AG09319 (cell line): ENCODE measurements at places on chromosomes 16 and 17.

DNA sequence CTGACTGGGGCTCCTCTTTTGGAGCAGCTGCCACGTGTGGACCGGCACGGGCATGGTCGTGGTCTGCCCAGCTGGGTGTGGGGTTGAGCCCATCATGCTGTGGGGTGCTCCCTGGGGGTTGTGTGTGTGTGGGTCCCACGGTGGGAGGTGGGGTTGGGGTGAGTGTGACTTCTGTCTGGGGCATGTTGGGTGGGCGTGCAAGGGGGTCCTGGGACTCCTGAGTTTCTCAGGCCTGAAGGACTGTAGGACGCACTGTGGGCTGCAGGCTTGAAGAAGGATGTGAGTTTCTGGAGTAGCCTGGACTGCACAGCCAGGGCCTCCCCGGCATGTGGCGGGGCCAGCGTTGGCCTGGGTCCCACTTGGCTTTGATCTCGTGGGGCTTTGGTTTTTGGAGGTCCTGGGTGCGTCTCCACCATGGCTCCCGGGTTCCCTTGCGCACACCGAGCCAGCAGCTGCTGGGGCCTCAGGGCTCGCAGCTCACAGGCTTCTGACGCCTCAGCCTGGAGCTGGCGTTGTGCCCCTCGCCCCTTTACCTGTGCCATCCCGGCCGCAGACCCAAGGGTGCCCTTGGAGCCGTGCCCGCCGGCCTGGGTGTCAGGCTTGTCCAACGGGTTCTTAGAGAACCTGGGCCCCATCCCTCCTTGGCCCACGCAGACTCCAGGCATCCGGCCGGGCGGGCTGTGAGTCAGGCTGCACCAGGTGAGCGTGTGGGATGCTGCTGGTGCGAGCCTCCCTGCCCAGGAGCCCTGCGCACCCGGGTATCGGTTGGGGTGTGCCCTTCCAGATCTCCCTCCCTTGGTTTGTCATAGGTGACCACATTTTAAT, 34.4 kb upstream of the ZNF750 start:
- DNase-seq = no peak

- no peak for DNase-seq
Observed at GRCh38 chr16:55184052-55184451, 140.0 kb upstream of the IRX6 start.

DNA sequence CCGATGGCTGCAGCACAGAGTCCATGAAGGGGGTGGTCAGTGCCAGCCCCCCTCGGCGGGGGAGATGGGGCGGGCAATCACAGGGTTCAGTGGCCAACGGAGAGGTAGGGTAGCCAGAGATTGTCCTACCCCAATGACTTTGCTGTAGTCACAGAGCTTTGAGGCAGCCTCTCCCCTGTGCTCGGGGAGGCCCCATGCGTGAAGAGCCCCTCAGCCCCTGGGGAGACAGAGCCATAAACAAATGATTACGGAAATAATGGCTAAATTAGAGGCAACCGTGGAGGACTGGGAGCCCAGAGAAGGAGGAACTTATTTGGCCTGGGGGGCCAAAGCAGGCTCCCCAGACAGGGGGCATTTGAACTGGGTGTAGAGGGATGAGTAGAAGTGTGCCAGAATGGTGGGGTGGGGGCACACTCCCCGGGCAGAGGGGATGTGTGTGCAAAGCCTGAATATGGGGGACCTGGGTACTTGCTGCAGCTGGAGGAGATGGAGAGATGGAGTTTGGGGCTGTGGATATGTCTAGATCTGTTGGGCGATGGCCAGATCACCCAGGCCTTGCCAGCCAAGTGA, 164.8 kb downstream of the CMIP start:
- DNase-seq = no peak

- DNase-seq = no peak
Observed at GRCh38 chr17:4582691-4583090, 1.6 kb upstream of the SMTNL2 start.

DNA sequence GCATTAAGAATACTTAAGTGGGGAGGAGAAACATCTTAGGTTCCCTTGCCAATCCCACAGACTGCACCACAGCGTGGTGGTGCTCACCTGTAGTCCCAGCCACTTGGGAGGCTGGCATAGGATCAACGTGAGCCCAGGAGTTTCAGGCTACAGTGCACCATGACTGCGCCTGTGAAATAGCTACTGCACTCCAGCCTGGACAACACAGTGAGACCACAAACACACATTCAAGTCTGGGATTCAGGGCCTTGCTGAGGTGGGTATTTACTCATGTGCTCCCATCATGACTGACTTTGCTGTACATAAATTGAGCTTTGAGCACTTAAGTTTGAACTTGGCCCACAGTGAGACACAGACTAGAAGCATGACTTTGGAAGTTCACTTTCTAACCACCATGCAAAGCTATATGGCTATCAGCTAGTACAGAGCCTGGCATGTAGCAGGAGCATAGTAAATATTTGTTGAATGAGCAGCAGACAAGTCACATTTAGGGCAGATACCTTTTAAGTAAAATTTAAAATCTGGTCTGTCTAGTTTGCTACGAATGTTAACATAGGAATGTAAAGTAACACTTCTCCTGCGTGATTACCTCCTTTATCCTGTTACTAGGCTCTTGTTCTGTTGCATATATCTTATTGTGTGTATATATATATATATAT, 33.5 kb downstream of the CEP95 start:
- DNase-seq = no peak

DNA sequence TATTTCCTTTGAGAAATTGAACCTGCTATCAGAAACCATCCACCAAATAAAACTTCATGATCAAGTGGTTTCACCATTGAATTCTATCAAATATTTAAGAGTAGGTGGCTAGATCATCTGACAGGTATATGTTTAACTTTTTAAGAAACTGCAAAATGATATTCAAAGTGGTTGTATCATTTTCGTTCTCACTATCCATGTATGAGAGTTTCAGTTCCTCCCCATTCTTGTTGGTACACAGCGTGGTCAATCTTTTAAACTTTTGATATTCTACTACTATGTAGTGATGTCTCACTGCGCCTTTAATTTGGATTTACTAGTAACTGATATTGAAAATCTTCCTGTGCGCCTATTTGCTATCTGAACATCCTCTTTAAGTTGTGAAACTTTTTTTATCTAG, 163.7 kb downstream of the CYB561 start:
- no peak for DNase-seq

DNA sequence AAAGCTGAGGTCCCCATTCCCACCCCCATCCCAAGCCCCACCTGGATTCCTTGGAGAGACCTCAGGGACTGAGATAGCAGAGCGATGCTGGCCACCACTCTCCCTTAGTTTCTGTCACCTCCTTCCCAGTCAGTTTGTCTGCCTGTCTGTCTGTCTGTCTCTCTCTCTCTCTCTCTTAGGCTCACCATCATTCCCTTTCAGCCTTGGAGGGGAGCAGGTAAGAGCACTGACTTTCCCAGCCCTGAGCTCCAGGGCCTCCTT, 5.9 kb downstream of the CD300LB start:
- DNase-seq = no peak

DNA sequence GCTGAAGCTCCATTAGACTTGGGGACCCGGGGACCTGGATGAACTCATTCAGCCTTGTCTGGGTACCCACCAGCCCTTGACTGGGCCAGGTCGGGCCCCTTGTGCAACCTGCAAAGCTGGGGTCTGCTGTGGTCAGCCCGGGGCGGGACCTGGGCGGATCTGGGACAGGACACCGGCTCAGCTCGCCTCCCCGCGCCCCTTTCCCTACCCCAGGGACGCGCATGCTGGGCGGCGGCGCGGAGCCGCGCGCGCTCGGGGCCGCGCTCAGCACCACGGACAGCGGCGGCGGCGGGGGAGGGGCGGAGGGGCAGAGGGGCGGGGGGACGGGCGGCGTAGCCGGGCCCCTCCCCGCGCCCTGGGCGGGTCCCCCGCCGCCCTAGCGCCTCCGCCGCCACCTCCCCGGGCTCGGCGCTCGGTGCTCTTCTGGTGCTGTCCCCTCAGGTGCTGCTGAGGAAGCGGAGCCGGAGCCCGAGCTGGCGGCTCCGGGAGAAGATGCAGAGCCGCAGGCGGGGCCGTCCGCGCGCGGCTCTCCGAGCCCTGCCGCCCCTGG, 7.4 kb downstream of the ACD start:
- DNase-seq = no peak

DNA sequence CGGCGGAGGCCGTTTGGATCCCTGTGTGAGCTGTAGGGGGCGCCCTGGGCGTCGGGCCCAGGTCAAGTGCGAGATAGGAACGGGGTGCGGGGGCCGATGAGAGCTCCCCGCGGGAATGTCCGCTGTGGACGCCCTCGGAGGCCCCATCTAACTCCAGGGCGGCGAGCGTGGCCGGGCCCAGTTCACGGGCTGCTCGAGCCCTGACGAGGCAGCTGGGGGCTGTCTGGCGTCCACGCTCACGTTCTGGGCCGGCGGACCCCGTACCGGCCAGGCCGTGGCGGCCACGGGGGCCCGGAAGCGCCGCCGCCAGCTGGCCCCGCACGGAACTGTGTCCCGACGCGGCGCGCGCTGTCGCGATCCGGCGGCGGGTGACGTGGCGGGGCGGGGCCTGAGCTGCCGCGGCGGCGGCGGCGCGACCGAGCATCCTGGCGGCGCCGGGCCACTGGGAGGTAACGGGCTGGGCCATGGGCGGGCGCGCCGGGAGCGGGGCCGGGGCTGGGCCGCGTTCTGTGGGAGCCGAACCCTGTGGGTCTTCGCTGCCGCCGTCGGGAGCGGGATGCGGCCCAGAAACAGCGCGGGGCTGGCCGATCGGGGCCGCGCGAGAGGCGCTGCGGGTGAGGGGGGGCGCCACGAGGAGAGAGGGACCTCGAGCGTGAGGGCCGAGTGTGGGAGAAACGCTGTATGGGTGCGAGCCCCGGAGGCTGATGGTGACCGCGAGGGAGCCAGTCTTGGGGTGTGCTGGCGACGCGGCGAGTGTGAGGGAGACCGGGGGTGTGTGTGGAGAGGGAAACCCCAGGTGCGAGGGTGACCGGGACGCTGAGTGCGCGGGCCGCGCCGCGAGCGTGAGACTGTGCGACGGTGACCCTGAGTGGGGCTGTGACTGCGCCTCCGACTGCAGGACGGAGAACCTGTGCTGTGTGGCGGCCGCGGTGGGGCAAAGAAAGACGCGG, at the start of gene SLC7A6:
TSS of gene SLC7A6 (plus strand) at position 399 of the 950 bp plus-strand sequence. CDS start 10,201 bp downstream, outside the sequence.
- DNase-seq = no peak

DNA sequence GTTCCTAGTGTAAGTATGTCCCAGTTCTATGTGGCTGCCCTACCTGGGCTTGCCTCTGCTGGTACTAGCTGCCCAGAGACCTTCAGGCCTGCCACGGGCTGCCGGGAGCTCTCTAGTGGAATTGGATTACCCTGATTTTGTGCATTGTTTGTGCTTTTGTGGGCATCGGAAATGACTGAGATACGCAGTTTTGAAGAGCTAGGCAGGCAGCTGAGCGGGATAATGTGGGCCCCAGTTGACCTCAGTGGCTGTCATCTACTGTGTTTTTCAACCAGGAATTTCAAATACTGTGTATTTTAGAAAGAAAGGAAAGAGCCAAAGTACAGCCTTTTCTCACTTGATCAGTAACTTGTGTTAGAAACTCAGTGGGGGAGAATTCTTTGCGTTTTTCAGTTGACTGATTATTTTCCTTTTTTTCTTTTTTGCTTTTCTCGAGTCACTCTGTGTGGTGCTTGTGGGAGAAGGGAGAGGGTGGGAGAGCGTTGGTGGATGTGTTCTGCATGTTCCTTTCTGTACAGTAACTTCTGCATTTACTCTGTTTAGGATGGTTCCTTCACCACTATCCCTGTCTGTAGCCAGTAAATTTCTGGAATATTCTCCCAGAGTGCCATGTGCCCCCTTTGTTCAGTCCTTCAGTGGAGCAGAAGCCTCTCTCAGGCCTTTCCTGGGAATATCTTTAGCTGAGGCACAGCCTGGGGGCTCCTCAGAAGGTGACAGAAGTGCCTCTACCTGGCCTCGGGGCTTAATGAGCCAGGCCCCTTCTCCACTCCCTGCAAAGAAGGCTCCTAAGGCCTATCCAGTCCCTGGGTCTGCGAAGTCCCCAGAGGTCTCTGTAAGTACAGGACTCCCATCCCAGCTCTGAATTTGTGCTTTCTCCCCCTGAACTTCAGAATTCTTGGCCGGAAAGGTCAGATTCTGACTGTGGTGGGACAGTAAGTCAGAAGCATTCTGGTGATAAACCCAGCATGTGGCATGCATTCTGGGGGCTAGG, 15.0 kb upstream of the SLC12A3 start:
- DNase-seq = no peak

GRCh38 chr17:48247038-48247437, 139.5 kb downstream of the SNX11 start:
- no peak for DNase-seq

- no peak for DNase-seq
Observed at GRCh38 chr16:58515871-58516767, 802 bp downstream of the SETD6 start.

GRCh38 chr16:51019617-51020016, 131.5 kb downstream of the SALL1 start:
- DNase-seq = no peak

DNA sequence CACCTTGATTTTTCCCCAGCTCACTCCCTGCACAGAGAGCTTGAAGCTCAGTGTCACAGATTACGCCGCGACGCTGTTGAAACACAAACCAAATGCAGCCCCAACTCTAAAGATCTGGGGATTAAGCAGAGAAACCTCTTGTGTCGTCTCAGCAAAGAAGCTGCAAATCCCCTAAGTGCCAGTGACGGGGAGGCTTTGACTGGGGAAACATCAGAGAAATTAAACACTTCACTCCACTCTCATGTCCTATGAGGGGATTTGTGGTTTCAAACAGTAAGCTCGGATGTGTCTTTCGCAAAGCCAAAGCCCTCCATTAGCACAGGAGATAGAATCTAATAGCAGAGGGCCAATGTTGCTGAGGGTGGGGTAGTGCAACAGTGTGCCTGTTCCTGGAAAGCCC, 233.7 kb downstream of the HS3ST4 start:
- DNase-seq = no peak

GRCh38 chr17:8927395-8927794, 38.1 kb downstream of the PIK3R5 start:
- no peak for DNase-seq

DNA sequence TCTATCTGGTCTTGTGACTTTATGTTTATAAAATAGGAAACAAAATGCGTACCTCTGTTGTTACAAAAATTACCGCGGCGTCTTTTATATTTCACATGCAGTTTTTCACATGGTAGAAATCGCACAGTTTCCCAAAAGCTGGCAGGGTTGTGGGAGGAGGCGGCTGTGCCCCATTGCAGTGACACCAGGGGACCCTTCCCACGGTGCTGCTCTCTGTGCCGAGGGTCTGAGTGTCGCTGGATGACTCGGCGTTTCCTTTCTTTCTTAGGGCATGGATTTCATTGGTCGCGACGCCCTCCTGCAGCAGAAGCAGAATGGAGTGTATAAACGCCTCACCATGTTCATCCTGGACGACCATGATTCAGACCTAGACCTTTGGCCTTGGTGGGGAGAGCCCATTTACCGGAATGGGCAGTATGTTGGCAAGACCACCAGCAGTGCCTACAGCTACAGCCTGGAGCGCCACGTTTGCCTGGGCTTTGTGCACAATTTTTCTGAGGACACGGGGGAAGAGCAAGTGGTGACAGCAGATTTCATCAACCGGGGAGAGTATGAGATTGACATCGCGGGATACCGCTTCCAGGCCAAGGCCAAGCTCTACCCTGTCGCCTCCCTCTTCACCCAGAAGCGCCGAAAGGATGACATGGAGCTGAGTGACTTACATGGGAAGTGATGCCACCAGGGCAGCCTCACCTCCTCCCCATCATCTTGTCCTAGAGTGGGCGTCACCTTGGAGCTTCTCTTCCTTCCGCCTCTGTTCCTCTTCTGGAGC, 17.2 kb upstream of the CLEC18C start:
- no peak for DNase-seq

- no peak for DNase-seq
Observed at GRCh38 chr17:38353086-38353604, 1.5 kb downstream of the SOCS7 start.
